ENCODE measurements at places on chromosomes 4 and X.
A peak's percentile ranks its signal among the peaks of the same experiment; 100 is the strongest.

DNA sequence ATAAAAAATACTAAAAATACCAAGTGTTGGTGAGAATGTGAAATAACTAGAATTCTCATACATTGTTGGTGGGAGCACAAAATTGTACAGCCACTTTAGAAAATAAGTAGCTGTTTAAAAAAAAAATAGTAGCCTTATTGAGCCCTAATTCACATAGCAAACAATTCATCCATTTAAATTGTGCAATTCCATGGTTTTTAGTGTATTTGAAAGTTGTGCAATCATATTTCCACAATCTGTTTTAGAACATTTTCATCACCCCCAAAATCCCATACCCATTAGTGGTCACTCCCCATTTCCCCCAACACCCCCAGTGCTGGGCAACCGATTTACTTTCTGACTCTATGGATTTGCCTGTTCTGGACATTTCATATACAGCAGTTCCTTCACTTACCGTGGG is 37.1 kb downstream of the STX18 start:
- no peak for DNase-seq

DNA sequence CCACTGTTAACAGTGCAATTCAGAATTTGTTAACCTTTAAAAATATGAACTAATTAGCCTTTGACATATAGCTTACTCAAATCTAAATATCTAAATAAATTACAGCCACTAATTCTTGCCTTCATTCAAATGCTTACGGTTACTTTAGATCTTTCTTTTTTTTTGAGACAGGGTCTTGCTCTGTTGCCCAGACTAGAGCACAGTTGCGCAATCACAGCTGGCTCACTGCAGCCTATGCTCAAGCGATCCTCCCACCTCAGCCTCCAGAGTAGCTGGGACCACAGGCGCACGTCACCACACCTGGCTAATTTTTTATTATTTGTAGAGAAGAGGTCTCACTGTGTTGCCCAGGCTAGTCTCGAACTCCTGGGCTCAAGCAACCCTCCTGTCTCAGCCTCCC is 31.0 kb downstream of the CLDN2 start:
- DNase-seq, result no peak

GRCh38 chrX:150409486-150409885 is 46.4 kb downstream of the MAMLD1 start:
- no peak for DNase-seq

GRCh38 chr4:47075919-47076318 is 44.6 kb downstream of the GABRB1 start:
- no peak for DNase-seq

GRCh38 chr4:53763813-53764597 is 172.7 kb upstream of the LNX1 start:
- peak; percentile 94 for DNase-seq

DNA sequence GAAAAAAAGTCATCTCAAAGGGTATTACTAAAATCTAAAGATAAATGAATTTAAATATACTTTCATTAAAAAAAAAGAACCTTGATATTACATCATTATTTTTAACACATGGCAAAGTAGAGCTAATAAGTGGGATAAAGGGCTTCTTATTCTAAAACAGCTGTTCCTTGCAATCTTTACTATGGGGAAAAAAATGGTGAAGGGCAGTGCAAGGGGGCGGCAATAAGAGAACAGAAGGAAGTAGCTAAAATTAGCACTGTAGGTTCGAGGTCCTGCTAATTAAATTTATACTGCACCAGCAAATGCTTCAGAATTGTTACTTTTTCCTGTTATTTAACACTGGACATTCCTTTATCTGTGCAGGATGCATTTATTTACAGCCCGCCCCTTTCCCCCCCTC is 89.4 kb upstream of the HPF1 start:
- DNase-seq, result no peak

DNA sequence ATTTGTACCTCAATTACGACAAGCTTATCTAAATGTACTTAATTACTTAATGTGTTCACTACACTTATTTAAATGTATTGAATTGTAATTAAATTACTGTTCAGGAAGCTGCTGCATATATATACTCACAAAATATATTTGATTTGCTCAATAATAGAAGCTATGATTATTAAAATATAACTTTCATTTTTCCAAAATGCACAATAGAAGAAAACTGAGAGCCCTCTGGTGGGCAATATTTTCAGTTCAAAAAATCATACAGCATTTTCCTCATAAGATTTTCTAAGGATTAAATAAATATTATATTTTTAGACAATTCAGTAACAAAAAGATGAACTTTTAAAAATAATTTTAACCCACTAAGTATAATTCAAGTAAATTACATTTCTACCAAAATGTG is 217.3 kb downstream of the DKK2 start:
- no peak for DNase-seq

DNA sequence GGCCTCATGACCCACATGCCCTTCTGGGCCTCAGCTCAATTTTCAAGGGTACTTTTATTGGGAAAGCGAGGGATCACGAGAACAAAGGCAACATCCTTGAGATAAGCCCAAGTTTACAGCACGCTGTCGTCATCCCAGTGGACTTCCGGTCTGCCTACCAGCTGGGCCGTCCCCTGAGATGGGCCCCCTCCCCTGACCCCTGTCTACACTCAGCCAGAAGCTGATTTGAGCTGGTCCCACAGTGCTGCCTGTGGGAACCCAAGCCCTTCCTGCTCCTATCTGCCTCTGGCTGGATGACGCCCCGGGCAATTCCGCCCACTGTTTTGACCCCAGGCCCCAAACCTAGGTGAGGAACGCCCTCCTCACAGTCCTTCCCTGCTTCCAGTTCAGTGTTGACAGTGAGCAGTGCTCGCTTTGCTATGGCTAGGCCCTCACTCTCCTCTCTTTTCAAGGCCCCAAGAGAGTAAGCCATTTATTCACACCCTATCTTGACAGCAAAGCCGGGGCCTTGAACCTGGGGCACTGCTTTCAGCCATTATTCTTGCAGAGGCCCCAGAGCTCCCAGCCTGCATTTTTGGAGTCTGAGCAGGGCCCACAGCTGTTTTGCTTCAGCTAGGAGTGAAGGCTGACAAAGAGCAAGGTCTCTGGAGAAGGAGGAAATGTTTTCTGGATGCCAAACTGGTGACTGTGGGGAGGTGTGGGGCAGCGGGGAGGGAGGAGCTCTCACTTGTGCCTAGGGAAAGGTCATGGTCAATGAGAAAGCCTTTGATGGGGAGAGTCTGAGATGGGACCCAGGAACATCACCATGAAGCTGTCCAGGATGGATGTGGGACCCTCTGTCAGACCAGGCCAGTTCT is 164.6 kb upstream of the BCOR start:
- peak; percentile 79 for DNase-seq

DNA sequence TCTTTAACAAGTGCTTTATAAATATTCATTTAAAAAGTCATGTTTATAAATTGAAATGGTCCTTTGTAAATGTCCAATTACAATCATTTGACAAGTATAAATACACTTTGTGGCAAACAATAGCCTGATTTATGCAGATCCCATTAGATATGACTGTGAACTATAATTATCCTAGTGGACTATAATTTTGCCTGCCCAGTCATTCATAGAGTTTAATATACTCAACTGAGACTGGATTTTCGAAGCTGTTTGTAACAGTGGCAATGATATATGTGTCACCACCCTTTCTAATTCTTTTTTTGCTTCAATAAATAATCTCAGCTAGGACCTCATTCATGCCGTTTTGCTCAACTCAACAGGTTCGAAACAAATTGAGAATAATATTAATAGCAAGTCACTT is 732.0 kb downstream of the PCDH18 start:
- DNase-seq, result no peak

- no peak for DNase-seq
Observed at GRCh38 chrX:118879586-118879985, 56.0 kb downstream of the ZCCHC12 start.

DNA sequence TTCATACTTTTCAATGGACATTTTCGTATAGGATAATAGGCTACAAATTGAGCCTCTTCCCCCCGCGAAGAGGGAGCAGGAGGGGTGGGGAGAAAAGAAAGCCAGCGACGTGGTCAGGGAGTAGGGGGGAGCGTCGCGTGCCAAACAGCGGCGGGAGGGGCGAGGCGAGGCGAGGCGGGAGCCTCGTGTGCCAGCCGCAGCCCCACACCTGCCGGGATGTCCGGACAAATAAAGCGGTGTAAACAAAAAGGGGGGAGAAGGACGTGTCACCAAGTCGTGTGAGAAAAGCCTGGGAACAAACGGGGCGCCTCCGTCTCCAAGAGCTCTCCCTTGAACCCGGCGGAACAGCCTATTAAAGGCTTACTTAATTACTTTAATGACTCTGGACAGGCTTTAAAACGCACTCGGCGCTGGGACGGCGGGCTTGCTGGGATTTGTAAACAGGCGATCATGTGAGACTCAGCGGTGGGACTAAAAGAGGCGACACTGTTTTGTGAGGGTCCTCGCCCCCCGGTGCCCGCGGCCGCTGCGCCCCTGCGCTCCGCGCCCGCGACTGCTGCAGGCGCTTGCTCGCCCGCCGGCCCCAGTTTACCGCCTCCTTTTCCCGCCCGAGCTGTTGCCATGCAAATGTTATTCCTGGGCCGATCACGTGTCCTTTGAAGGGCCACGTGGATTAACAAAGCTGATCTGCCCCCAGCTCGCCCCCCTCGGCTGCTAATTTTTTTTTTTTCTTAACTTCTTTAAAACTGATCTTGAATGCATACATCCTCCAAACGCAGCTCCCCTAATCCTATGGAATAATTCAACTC is at the start of gene HELT:
Gene HELT (plus strand): TSS at position 527 of the 809 bp plus-strand sequence. CDS start 439 bp downstream, outside the sequence.
- no peak for DNase-seq

DNA sequence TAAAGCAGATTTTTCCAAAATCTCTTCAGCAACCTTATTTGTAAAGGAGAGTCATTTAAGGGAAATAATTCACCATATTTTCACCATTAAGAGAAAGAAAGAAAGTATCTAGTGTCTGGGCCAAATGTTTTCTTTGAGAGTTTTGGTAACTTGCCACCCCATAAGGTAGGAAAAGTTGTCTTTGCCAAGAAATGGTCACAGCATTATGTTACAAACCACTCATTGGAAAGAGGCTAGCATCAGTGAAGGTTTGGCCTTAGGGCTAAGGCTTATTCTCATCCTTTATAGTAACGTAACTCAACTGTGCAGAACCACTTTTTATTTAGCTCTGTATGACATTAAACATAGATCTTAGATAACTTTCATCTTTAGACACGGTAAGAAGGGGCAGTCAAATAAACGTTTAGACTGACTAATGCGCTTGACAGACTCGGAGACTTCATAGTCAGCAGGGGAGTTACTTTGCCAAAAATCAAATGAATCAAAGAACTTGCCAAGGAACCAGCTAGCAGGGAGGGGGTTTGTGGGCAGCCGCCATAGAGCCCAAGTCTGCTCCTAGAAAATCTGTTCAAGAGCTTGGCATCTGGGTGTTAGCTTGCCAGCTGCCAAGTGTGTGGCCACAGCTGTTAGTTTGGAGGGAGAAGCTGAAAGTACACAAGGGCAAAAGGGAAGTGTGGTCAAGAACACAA is 182.8 kb upstream of the GRID2 start:
- DNase-seq, result peak; percentile 1

DNA sequence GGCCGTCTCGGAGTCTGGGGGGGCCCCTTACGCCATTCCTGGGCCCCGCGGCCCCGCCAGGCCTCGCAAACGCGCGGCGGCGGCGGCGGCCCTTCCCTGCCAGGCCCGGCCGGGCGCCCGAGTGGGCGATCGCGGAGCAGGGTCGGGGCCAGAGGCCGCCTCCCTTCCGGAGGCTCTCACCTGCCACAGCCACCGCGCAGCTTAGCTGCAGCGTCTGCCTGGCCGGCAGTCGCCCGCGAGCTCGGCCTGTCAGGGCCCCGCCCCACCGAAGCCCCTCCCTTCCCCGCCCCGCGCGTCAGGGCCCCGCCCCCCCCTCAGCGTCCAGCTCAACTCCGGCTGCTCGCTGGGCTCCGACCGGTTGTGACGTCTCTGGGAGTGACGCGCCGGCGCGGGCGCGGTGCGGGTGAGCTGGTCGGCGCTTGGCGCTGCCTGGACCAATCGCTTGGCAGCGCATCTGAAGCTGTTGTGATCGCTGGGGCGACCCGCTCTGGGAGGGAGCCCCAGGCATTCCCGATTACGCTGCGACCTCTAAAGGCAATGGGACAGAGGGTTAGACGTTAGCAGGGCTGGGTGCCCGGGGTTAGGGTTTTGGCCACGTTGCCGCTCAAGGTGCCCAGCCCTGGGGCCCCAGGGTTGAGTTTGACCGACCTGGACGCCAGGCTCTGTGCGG is at the start of gene SLC10A3:
Gene SLC10A3 (minus strand): TSS at position 216 of the 670 bp plus-strand sequence. CDS start 1,689 bp downstream, outside the sequence.
- DNase-seq, result peak; percentile 92

GRCh38 chrX:78624426-78624825 is 34.7 kb downstream of the RTL3 start:
- no peak for DNase-seq

- no peak for DNase-seq
Observed at GRCh38 chrX:50629774-50630173, 159.1 kb upstream of the DGKK start.

DNA sequence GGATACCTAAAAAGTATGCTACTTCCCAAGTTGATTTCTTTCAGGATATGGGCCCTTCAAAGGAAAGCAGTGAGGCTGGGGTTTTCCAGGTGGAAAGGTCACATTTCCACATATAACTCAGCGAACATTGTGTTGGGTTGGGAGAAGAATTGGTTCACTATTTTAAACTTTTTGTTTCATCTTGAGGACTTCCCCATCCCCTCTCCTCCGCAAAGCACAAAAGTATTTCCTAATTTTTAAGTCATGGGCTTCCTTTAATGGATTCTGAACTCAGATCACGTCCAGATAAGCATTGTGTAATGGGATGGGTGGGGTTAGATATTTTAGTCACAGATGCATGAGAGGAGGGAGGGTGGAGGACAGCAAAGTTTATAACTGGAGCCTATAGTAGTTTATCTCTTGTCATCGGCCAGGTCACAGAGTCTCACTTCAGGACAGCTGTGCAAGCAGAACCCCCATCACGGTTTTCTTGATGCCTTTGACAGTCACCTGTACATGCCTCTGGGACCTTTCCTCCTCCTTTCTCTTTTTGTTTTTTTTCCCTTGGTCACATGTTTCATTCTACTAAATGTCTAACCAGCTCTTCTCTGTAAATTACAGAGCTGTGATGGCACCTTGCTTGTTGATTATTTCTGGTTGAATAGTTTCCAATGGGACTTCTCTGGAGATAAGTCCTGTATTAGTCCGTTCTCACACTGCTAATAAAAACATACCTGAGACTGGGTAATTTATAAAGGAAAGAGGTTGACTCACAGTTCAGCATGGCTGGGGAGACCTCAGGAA is 115.4 kb downstream of the PTTG2 start:
- peak; percentile 52 for DNase-seq

- DNase-seq, result no peak
Observed at GRCh38 chrX:151724563-151725337, 8.9 kb downstream of the FATE1 start.

- no peak for DNase-seq
Observed at GRCh38 chrX:43656005-43656494, at the start of gene MAOA. MAOA (plus strand) TSS chrX:43656299; CDS start chrX:43656342, 43 bp downstream.

- DNase-seq, result no peak
Observed at GRCh38 chr4:166585491-166585890, 648.8 kb downstream of the SPOCK3 start.

- no peak for DNase-seq
Observed at GRCh38 chr4:10011277-10011676, 10.0 kb downstream of the SLC2A9 start.

GRCh38 chr4:8324640-8325239 is 55.2 kb downstream of the HTRA3 start:
- no peak for DNase-seq

GRCh38 chr4:167109859-167110258 is 124.4 kb downstream of the SPOCK3 start:
- DNase-seq, result no peak

Measured in fibroblast of skin of right quadriceps (primary cell).